ENCODE measurements at places on chromosomes 4 and X.
A peak's percentile ranks its signal among the peaks of the same experiment; 100 is the strongest.

DNA sequence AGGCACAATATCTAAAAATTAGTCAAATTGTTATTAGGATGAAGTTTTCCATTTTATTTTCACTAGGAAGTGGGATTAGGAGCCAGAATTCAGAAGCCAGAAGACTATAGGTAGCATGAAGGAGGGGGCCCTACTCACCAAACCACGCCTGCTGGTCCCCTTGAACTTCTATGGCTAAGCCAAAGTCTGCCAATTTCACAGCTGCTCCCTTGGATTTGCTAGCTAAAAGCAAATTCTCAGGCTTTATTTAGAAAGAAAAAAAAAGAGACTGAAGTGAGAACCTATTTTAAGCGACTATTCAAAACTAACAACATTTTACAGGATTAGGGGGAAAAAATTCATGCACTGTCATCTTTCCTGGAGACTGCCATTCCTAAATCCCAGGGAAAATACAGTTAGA is 224.3 kb downstream of the CAMK2D start:
- no peak for DNase-seq

- DNase-seq: no peak
These were observed 206.3 kb downstream of the SHROOM3 start for GRCh38 chr4:76641351-76641750.

- DNase-seq: no peak
These were observed 102.8 kb upstream of the MXRA5 start for GRCh38 chrX:3449287-3449686.

GRCh38 chr4:36189511-36190226 is 54.6 kb downstream of the ARAP2 start:
- no peak for DNase-seq

GRCh38 chr4:70666369-70666768 is at the start of gene JCHAIN:
Gene JCHAIN (minus strand): TSS chr4:70666508. CDS start chr4:70666490, 18 bp downstream.
- DNase-seq: no peak

DNA sequence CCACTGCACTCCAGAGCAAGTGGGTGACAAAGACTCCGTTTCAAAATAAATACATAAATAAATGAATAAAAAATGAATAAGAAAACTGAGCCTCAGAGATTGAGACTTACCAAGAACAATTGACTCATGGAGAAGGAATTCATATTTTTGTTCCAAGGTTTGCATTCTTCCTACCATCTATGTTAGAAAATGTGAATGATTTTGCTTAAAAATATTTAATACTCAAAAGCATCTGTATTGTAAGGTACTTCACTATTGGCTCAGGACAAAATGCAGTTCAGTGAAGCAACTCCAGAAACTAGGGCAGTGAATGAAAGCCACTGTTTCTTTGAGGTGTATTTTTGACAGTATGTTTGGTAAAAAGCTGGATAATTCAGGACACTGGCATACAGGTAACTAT is 54.1 kb downstream of the XAGE2 start:
- DNase-seq: peak; percentile 65

DNA sequence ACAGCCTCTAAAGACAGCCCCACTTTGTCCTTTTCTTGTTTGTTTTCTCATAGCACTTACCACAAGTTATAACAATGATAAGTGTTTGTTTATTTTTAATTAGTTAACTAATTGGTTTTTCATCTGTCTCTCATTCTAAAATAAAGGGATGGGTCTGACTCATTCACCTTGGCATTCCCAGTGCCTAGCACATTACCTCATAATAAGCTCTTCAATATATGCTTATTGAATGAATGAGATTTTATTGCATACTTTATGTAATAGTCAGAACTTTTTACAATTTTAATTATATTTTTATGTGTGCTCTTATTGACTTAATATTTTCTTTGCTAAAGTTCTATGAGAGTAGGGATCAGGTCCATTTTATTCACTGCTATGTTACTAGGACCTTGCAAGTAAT is 22.8 kb upstream of the PRKG2 start:
- DNase-seq: peak; percentile 61

DNA sequence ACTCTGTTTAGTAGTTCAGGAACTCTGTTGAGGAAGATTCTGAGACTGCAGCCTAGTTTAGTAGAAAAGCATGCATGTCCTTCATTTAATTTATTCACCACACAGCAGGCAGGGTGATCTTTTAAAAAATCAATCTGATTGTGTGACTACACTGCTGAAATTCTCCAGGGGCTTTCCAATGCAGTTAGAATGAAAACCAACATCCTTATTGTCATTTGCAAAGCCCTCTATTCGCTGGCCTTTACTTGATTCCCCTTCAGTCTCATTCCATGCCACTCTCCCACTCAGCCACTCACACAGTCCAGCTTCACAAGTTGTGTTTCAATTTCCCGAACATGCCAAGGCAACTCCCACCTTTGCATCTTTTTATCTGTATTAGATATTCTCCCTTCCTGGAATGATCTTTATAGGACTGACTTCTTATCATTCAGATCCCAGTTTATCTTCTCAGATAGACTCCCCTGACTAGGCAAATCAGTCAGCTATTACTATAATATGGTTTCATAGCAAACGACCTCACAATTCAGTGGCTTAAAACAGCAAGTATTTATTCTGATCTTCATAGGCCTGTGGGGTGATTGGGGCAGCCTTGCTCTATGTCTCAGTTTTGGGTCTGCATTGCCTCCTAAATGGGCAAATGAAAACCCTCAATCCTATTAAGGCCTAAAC is 21.3 kb upstream of the FTHL17 start:
- DNase-seq: no peak

DNA sequence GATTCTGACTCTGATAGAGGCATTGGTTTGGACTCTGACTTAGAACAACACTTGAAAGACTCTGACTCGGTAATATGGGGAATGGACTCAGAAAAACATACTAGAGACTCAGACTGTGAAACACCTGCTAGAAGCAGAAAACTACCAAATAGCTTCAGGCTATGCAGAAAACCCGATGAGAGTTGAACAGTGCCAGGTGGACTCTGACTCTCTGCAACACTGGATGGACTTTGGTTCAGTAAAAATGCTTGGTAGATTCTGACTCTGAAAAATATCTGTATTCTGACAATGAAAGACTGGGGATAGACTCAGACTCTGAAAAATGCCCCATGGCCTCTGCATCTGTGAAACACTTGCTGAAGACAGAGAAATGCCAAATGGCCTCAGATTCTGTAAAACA is 215.1 kb upstream of the HDX start:
- no peak for DNase-seq

- no peak for DNase-seq
These were observed 344.1 kb downstream of the SH2D1A start for GRCh38 chrX:124690495-124690894.

GRCh38 chrX:51860679-51861078 is 32.7 kb upstream of the MAGED1 start:
- DNase-seq: peak; percentile 5

GRCh38 chrX:49978176-49978575 is 55.8 kb downstream of the CLCN5 start:
- no peak for DNase-seq

DNA sequence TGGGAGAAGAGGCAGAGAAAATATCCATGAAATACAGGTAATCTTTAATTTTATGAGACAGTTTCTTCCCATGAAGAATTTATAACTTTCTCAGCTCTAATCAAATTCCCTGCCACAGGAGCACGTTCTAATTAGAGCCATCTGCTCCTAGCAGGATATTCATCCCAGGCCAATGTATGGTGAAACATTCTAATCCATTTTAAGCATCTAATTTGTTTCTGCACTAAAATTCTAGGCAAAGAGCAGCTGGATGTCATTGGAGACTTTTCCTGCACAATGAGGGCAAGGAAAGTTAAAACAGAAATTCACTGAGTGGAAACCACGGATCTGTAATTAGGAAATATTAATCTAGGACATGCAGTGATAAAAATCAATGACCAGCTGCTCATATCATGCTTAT is 107.7 kb upstream of the ZFP42 start:
- no peak for DNase-seq

DNA sequence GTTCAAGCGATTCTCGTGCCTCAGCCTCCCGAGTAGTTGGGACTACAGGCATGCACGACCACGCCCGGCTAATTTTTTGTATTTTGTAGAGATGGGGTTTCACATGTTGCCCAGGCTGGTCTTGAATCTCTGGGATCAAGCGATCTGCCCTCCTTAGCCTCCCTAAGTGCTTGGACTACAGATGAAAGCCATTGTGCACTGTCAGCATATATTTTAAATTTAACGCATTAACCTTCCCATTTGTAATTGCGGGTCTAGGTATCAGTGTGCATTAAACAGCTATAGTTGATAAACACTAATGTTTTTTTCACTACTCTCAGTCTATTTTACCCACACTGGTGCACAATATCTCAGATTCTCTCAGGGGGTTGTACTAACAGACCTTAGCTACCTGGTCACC is 1930.8 kb downstream of the C4orf33 start:
- no peak for DNase-seq

- DNase-seq: peak; percentile 96
These were observed 224.0 kb downstream of the APBB2 start for GRCh38 chr4:40990236-40990898.

Data from foreskin fibroblast (primary cell).